ENCODE measurements at places on chromosomes 7 and 10.

DNA sequence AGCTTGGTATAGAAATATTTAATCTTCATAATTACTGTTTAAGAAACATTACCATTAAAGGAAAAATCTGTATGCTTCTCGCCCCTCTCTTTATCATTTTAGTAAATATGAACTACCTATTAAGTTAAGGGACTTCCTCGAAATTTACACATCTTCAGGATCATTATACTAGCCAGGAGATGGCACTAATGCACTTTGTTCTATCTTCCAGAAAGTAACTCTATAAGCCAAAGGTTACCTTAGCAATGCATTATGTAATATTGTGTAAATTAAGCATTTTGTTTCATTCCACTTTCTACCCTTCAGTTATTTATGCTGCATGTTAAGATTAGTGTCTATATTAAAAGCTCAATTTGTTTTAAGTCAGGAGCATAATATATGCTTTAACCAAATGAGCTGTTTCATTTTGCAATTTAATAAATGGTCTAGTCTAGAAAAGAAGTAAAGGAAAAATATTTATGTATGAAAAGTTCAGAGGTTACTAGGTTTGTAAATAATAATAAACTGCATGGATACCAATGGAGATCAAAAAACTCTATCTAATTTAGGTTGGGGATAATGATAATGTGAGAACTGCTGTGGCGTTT, 128.5 kb downstream of the ANKRD7 start:
- no peak for ATAC-seq

DNA sequence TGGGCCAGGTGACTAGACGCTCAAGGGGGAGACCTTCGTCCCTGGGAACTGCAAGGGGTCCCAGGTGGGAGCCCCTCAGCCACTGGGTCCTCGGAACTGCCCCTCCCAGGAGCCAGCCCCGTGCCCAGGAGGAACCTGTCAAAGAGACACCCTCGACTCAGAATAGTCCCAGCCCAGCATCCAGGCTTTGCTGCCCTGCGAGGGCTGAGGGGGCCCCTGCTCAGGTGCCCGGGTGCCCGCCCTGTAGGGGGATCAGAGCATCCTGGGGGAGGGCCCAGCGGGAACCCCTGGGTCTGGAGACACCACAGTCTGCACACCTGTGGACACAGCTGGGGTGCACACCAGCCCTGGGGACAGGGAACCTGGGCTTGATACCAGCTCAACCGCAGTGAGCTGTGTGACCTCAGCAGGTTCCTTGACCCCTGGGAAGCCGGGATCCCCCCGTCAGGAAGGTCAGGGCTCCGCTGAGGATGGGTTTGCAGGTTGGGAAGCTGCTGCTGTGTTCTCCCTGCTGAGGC, 407 bp downstream of the ELN start:
- ATAC-seq = peak; percentile 4

DNA sequence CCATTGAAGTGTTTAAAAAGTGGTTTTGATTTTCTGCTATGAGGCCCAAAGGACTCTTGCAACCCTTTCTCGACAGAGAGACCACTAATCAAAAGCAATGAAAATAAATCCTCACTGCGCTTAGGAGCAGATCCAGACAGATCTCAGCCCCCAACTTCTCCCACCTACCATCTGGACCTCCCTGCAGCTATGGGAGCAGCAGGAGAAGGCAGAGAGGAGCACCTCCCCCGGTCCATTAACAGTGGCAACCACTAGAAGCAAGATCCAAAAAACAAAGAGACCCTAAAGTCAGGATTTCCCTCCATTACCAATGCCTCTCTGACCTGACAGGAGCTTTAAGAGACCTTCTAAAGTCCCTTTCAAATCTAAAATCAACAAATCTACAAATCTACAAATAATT, 99.0 kb upstream of the LSM8 start:
- ATAC-seq = no peak

GRCh38 chr7:80583901-80584300, 54.5 kb upstream of the CD36 start:
- no peak for ATAC-seq

GRCh38 chr10:33010132-33011037, 52.4 kb upstream of the ITGB1 start:
- ATAC-seq = peak; percentile 78

GRCh38 chr10:36720895-36721294, 404.5 kb upstream of the ANKRD30A start:
- ATAC-seq = peak; percentile 90

DNA sequence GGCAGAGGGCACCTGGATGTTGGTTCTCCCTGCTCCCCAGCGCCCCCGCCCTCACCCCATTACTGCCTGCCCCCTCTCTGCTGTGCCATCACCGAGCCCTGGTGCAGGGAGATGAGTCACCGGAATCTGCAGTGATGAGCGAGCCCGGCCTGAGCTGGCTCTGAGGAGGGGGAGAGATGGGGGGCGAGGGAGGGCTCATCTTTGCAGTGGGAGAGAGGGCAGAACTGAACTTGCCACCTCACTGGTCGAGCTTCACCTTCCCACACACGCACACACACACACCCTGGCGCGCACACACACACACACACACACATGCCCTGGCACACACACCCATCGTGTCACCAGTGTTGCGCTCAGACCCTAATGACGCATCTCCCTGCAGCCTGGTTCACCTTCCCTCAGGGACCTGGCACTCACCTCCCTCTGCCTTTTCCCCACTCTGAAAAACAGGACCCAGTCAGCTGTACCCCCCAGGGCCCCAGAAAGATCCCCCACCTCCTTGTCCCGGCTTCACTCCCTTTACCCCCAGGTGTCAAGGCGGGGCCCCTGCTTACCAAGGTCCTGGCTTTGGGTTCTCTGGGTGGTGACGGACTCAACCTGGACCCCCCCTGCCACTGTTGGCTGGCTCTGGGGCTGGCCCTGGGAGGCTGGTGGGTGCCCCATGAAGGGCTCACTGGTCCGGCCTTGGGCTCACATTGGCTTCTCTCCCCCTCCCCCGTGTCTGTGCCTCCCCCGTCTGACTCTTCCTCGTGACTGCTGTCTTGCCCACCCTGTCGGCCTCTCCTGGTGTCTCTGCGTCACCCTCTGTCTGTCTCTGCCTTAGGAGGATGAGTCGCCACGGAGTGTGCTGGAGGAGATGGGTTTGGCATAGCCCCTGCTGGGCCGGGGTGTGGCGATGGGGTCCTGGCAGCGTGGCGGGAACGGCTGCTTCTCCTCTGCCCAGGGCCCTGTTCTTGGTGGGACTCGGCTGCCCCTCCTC, 5.4 kb downstream of the VGF start:
- no peak for ATAC-seq

DNA sequence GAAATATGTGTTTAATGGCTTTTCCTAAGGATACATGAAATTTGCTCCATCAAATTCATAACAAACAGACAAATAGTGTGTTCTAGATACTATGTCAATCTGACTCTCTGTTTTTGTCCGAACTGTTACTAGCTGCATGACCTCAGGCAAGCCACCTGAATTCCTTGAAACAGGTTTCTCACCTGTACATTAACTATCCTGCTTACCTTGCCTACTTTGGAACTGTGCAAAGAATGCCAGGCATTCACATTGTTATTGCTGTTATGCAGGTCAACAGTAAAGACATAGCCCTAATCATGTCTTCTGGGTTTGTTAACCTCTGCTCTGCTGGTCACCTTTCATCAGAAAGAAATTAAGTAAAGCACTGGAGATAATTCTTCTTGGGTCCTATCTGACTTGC, 1283.9 kb upstream of the CELF2 start:
- ATAC-seq = no peak

- ATAC-seq = peak; percentile 81
These were observed 10.8 kb downstream of the LMOD2 start for GRCh38 chr7:123666492-123666891.

DNA sequence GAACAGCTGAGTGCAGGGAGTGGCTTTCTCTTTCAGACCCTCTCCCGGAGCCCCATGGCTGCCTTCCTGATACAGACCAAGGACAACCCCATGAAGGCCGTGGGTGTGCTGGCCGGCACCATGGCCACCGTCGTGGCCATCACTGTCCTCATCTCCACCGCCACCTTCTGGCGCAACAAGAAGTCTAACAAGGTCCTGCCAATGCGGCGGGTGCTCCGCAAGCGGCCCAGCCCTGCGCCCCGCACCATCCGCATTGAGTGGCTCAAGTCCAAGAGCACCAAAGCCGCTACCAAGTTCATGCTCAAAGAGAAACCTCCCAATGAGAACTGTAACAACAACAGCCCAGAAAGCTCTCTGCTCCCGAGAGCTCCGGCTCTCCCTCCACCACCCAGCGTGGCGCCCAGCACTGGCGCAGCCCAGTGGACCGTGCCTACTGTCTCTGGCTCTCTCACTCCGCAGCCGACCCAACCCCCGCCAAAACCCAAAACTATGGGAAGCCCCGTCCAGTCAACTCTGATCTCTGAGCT, 11.2 kb downstream of the LRIT2 start:
- no peak for ATAC-seq

- no peak for ATAC-seq
These were observed 78.3 kb downstream of the EGFR start for GRCh38 chr7:55097100-55097499.

DNA sequence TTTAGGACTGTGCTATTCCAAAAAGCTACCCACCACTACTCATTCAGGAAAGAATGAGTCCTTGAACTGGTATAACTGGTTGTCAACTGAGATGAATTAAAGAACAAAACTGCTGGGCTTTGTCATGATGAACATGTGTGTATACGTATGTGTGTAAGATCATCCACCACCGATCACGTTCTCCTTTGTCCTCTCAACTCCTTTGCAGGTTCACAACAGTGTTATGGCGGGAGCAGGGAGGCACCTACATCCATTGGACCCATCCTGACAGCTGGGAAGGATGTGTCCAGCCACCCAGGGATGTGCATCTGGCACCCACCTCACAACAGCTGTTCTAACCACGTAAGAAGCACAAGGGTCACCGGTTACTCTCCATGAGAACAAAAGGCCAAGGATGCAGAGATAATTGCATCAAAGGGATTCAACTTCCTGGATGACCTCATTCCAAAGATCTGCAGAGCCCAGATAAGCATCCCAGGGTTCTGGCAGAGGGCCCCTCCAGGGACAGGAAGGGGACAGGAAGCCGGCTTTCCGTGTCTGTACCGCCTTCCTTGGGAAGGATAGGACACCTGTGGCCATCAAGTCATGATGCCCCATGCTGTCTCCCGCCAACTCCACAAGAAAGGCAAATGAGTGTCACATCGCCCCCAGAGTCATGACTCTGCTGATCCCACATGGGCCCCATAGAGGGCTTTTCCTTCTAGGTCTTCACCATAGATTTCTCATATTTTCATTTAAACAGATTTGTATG, 66.1 kb downstream of the STEAP1B start:
- ATAC-seq = no peak

DNA sequence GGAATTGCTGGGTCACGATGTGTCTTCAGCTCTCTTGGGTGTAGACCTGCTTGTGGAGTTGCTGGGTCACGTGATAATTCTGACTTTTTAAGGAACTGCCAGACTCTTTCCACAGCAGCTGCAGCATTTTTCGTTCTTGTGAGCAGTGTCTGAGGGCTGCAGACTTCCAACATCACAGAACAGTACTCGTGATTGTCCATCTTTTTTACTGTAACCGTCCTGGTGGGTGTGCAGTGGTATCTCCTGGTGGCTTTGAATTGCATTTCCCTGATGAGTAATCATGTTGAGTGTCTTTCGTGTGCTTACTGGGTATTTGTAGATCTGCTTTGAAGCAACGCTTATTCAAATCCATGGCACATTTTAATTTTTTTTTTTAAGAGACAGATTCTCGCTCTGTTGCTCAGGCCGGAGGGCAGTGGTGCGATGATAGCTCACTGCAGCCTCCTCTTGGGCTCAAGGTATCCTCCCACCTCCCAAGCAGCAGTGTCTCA, 22.7 kb downstream of the INPP5A start:
- no peak for ATAC-seq

- no peak for ATAC-seq
These were observed 396.7 kb downstream of the EXOC4 start for GRCh38 chr7:133649593-133649992.

DNA sequence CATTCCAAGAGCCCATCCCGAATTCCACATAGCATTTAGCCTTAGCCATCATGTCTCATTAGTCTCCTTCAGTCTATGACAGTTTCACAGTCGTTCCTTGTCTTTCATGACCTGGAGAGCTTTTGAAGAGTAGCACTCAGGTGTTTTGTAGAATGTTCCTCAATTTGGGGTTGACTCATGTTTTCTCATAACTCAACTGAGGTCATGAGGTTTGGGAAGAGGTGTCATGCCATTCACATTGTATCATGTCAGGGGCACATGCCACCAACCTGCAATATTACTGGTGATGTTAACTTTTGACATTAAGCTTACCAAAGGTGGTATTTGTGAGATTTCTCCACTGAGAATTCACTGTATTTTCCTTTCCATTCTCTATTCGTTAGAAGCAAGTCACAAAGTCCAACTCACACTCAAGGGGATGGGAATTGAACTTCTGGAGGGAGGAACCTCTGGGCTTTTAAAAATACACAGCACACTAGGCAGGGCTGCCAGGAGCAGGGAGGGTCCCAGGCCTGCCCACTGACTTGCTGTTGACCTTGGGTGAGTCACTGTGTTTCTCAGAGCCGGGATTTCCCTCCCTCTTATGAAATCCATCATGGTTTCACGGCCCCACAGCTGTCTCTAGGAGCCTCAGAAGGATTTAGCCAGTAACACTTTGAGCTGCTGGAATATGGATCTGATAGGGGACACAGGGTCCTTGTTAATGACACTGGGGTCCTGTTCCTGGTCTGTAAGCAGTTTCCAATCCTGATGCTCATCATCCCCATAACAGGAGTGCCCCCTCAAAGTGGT, 74.4 kb upstream of the TCF7L2 start:
- no peak for ATAC-seq

DNA sequence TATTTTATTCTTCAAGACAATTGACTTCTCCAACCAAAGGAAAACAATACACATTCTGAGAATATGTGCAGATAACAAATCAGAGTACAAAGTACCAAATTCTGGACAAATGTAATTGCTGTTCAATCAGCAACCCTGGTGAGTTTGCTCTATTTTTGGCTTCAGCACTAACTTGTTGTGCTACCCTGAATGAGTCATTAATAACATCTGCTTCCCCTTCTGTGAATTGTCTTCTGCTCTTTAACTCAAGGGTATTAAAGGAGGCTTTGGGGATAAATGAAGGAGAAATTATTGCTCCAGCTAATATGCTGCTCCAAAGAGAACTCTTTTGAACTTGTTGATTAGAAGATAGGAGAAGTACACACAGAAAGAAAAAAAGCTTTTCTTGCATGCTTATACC, 459.3 kb downstream of the HTR7 start:
- ATAC-seq = no peak

DNA sequence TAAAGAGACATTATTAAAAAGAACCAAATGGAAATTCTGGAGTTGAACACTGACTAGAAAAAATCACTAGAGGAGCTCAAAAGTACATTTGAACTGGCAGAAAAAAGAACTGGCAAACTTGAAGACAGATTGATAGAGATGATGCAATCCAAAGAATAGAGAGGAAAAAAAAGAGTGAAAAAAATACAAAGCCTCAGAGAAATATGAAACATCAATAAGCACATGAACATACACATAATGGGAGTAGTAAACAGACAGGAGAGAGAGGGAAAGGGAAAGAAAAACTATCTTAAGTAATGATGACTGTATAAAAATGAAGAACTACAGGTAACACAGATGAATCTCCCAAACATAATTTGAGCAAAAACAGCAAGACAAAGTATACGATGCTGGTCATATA, 61.1 kb downstream of the CNOT4 start:
- ATAC-seq = no peak

- no peak for ATAC-seq
These were observed 61.3 kb downstream of the MICU1 start for GRCh38 chr10:72564596-72564995.
